Globus pallidus (tissue), 1 donor: ENCODE measurements at places on chromosomes 2 and 18.

DNA sequence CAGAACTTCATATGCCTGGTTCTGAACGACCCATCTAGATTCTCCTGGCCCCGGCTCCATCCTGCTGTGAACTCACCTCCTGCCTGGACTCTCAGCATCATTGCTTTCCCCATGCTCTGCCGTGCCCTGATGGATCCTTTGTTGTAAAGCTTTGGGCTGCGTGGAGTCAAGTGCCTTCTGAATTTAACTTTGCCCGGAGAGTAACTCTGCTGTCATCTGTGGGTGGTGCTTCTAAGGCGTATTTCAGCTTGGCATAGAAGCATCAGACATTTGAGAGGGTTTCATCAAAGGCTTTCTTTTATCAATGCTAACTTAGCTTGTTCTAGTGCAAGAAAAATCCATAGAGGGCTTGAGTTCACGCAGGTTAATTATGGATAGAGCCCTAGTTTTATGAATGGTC is 8.1 kb upstream of the GREB1 start:
- DNase-seq, result no peak

GRCh38 chr2:205283736-205284270 is 398.5 kb upstream of the NRP2 start:
- no peak for DNase-seq

- DNase-seq, result no peak
Observed at GRCh38 chr18:75323821-75324585, 103.5 kb downstream of the SMIM21 start.

- no peak for DNase-seq
Observed at GRCh38 chr18:10070561-10071000, 156.8 kb downstream of the VAPA start.

DNA sequence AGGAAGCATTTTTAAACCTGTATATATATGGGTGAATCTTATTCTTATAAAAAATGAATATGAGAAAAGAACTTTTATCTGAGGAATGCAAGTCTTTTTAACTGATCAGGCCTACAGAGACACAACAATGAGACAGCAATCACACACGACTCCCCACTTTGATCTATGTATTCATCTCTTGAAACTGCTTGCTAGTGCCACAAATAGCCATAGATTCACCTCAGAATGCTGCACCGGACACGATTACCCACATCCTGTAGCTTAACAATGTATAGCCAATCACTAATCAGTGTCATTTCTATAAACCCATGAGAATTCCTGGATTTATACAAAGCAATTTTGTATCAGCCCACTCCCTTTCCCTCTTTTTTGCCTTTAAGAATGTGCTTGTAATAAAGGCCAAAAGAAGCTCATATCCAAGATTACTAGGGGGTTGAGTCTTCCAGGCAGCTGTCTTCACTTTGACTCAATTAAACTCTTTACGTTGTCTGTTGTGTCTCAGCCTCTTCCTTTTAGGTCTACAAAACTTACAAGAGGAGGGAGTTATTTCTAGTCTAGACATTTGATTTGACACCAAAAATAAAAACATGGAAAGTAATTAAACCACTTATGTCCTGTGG is 94.9 kb downstream of the MBD2 start:
- DNase-seq, result no peak

DNA sequence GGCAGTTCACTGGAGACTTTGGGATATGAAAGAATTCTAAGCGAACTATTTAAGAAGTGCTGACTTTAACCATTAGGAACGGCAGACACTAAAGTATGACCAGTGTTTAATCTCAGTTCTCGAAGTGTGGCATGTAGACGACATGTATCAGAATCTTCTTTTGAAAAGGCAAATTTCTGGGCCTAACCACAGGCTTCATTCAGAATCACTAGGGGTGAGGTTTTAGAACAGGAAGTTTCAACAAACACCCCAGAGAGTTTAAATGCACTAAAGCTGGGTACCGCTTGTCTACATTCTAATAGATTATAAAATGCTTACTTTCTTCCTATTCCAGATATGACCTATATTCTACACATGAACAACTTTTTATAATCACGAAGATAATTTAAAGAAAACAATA is 180.3 kb downstream of the ANKRD44 start:
- no peak for DNase-seq

GRCh38 chr2:105546628-105546974 is 147.8 kb upstream of the FHL2 start:
- DNase-seq, result no peak
